ENCODE measurements at places on chromosomes 6 and 20.

GRCh38 chr20:7792150-7792869 lies 147.9 kb downstream of the HAO1 start:
- H3K36me3 ChIP-seq = no peaks in the 10 kb centered on the region
- no peak overlapping the region for H3K4me3 ChIP-seq
- no peak for DNase-seq
- no peaks in the 10 kb centered on the region for H3K4me1 ChIP-seq
- no peak overlapping the region for H3K27ac ChIP-seq
- no peaks in the 10 kb centered on the region for H3K27me3 ChIP-seq

DNA sequence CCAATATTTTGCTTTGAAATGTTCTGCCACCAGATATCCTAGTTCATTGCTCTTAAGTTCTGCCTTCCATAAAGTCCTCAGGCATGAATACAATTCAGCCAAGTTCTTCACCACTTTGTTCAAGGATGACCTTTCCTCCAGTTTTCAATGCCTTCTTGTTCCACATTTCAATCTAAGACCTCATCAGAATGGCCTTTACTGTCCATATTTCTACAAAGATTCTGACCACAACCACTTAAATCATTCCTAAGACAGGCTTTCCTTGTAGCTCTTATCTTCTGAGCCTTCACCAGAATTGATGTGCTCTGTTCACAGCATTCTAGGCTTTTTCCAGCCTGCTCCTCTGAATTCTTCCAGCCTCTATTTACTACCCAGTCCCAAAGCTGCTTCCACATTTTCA lies 319.0 kb downstream of the HACE1 start:
- no peak overlapping the region for H3K4me3 ChIP-seq
- DNase-seq = no peak

DNA sequence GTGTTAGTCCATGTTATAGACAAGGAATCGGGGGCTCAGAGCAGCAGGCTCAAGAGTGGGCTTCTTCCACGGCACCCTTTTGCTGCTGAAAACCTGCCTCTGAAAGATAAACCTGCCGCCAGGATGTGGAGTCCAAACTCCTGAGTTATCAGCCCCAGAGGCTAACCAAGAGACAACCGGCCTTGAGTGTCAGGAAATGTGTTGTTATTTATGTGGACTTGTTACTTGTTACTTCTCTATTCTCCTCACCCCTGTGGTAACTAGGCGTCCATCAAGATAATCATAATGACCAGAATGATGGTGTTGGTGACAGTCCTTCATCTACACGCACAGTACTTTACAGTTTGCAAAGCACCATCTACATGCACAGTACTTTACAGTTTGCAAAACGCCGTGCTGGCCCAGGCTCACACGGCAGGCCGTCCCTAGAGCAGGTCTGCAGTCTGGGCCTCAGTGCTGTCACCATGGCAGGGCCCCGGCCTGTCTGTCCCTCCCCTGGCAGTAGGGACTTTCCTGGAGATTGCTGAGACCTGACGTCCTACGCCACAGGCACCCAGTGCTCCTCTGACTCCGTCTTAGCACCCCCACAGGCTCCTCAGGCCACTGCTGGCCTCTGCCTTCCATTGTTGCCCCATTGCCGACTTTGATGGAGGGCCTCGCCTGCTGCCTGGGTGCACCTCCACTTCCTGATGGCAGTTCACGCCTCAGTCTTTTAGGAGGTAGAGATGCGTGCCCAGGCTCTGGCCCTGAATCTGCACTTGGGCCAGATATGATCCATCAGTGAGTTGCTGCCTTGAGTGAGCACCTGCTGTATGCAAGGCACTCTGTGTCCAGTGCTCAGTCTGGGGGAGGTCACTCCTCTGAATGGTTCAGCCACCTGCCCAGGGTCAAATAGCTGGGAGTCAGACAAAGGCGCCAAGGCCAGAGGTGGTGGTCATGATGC lies 9.1 kb upstream of the BPIFB4 start:
- peaks cover 6% of the 10 kb centered on the region for H3K27me3 ChIP-seq
- DNase-seq = no peak
- no peak overlapping the region for H3K27ac ChIP-seq
- no peak overlapping the region for H3K4me3 ChIP-seq

- H3K27me3 ChIP-seq = no peaks in the 10 kb centered on the region
- H3K27ac ChIP-seq = no peak overlapping the region
- DNase-seq = no peak
- peak overlapping the region; percentile 51 for H3K4me3 ChIP-seq
- H3K4me1 ChIP-seq = no peaks in the 10 kb centered on the region
Observed at GRCh38 chr6:56497691-56498090, 145.0 kb downstream of the DST start.

GRCh38 chr6:119446115-119446554 lies 96.6 kb upstream of the MAN1A1 start:
- H3K36me3 ChIP-seq = no peaks in the 10 kb centered on the region
- no peak overlapping the region for H3K27ac ChIP-seq
- DNase-seq = no peak
- no peak overlapping the region for H3K4me3 ChIP-seq
- peaks cover 11% of the 10 kb centered on the region for H3K4me1 ChIP-seq

DNA sequence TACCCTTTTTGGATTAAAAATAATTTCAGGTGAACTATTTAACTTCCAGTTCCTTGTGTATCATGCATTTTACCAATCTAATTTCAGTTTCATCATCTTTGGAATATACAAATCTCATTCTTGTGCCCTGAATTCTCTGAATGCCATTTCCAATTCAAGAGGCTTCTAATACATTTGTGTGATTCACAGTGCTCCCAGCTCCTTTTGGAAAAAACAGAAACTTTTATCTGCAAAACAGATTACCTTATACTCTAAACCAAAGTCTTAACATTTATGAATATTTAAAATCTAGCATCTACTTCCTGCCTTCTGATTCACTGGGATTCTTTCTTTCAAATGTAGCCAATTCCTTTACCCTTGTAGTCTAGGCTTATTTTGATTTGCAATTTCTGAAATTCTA lies 11.1 kb upstream of the PEX7 start:
- no peaks in the 10 kb centered on the region for H3K36me3 ChIP-seq
- H3K27ac ChIP-seq = no peak overlapping the region
- H3K27me3 ChIP-seq = no peaks in the 10 kb centered on the region
- H3K4me1 ChIP-seq = no peaks in the 10 kb centered on the region
- H3K4me3 ChIP-seq = no peak overlapping the region

GRCh38 chr6:15453622-15454021 lies 207.8 kb downstream of the JARID2 start:
- no peaks in the 10 kb centered on the region for H3K27me3 ChIP-seq
- no peak overlapping the region for H3K4me3 ChIP-seq
- peaks cover 12% of the 10 kb centered on the region for H3K36me3 ChIP-seq

- no peak overlapping the region for H3K4me3 ChIP-seq
- H3K4me1 ChIP-seq = no peaks in the 10 kb centered on the region
- no peak for DNase-seq
- no peak overlapping the region for H3K27ac ChIP-seq
- H3K27me3 ChIP-seq = no peaks in the 10 kb centered on the region
Observed at GRCh38 chr6:131597446-131597845, 24.4 kb downstream of the ARG1 start.

DNA sequence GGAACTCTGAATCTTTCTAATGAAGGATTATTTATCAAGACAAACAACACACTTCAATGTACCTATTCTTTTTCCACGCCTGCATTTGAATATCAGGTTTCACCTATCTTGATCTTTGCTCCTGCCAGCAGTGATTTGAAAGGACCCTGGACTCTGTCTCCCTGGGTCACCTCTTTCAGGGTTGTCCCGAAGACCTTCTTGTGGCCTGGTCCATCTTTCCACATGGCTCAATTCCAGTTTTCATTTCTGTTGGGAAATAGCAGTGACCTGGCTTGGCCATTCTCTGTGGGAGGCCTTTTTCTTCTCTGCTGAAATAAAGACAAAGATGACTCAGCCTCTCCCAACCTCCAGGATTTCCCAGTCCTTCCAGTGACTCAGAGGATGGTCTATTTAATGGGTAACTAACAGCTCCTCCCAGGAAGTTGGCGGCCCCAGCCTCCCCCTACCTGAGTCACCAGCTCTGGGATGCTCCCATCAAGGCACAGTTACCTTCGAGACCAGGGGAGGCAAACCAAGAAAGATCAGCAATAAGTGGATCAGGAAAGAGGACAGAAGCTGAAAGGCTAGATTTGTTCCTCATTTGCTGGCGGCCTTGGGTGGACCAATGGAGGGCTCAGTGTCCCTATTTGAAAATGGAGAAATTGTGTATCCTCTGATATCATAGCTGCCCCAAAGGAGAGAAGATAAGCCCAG lies 120.2 kb upstream of the RNF24 start:
- H3K27me3 ChIP-seq = peaks cover 3% of the 10 kb centered on the region
- DNase-seq = no peak
- H3K36me3 ChIP-seq = peaks cover 3% of the 10 kb centered on the region
- H3K4me3 ChIP-seq = no peak overlapping the region
- peaks cover 14% of the 10 kb centered on the region for H3K4me1 ChIP-seq
- H3K27ac ChIP-seq = no peak overlapping the region

DNA sequence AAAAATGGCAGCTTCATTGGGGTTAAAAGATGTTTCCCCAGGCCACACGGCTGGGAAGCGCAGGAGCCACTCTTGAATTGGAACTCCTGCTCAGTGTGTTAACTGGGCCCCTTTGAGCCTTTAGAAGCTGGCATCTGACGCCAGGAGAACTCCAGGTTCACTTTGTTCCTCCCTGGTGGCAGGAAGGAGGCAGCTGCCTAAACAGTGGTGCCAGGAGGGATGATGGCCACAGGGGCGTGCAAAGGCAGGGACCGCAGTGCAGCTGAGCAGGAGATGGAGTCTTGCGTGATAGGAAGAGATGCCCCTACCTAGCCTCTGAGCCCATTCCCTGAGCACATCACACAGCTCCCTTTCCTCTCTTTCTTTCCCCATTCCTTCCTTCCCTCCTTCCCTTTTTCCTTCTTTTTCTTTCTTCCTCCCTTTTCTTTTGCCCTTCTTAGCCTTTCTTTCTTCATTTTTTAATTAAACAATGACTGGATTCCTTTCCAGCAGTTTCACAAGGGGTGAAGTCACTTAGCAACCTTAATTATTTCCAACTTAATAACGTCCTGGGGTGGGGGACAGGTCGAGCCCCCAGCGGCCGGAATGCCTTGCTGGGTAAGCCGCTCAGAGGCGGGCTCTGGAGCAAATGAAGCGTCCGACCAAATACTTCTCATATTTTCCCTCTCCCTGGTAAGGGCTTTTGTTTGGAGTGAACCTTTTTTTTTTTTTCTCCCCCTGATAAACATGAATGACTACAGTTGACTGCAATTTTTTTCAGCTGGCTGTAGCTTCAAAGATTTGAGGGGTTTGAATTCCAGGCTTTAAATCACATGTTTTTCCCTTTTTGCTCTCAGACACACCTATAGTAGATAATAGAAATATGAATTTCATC lies 20.8 kb upstream of the BMP7 start:
- H3K36me3 ChIP-seq = no peaks in the 10 kb centered on the region
- peaks cover 2% of the 10 kb centered on the region for H3K4me1 ChIP-seq
- DNase-seq = no peak
- H3K27me3 ChIP-seq = peaks cover 6% of the 10 kb centered on the region
- H3K4me3 ChIP-seq = no peak overlapping the region
